NCI-H1048 (cell line): ENCODE measurements at places on chromosomes 6 and 20.

- DNase-seq, result no peak
These were observed 150.2 kb downstream of the FOXC1 start for GRCh38 chr6:1759870-1760269.

DNA sequence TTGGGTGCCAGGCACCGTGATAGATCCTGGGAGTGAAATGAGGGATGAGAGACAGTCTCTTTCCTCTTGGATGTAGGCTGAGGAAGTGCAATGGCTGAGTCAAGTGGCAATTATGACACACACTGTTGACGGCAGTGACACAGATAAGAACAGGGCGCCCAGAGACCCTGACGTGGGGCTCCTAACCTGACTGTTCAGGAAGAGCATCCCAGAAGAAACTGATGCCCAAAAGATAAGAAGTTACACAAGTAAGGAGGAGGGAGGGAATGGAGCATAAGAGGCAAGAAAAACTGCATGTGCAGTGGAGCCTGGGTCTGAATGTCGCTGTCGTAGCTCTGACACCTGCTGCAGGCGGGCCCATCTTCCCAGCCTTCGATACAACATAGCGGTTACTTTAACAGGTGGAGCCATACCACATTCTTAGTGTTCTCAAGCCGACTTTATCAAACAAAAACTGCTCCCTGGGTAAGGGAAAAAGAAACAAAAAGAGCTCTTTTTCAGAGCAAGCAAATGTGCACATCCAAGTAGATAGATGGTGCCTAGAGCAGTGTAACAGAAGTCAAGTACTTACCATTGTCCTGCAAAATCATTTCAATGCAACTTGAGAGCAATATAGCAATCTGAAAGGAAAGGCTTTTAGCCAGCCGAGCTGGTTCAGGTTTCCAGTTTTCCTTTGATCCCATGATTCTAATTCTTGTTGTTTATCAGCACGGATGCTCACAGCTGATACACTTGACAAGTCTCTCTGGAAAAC, 463.9 kb upstream of the JARID2 start:
- DNase-seq, result no peak

DNA sequence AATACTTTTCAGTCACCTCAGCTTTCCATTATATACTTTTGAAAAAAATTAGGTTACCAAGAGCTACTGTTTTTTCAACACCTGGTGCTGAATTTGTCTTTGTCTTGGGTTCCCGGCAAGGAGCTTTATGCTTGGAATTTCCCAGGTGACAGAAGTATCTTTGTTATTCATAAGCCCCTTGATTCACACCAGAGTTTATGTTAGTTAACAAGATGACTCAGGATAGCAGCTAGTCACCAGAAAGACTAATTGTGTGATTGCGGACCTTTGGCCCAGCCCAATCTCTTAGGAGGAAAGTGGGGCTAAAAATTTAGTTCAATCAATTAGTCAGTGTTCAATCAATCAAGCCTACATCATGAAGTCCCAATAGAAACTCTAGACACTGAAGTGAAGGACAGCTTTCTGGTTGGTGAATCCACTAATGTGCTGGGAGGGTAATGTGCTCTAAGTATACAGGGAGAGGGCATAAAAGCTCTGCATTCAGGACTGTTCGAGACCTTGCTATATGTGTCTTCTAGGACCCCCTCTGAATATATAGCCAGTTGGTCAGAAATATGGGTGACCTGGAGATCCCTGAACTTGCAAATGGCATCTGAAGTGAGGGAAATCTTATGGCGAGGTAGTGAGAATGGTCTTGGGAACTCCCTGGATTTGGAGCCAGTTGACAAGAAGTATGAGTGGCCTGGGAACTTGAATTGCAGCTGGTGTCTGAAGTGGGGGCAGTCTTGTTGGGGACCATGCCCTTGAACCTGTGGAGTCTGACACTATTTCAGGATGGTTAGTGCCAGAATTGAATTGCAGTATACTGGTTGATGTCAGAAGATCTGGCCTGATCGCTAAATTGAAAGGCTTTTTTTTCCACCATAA, 16.2 kb downstream of the TMEM30A start:
- DNase-seq, result no peak

- no peak for DNase-seq
These were observed 300.1 kb downstream of the GMDS start for GRCh38 chr6:1945235-1945832.

GRCh38 chr6:11769811-11770545, 8.6 kb downstream of the ADTRP start:
- no peak for DNase-seq

DNA sequence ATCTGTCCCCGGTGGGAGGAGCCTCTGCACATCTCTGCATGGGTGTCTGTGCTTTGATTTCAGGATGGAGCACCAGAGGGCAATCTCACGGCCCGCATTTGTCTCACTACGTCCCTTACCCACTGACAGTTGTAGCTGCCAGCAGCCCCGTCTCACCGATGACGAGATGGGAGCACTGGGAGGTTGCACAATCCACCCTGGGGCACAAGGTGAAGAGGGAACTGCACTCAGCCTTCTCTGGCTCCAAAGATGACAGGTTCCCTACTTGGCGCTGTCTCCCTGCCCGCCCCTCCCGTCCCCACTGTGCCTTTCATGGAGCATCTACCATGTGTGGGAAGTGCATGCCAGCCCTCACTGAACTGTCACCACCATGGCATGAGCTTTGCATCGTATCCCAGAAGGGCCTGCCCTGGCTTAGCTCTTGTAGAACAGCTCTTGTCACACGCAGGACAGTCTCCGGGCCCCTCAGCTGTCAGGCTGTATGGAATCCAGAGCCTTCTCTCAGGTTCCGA, 99.9 kb upstream of the PMEPA1 start:
- DNase-seq, result no peak
